Osteocyte (in vitro differentiated cells): ENCODE measurements at places on chromosomes 16 and 17. TPM values are rescaled to one million over a fixed set of nuclear protein-coding genes. Genes with fewer than 3 reads are reported as not detected.

CETP gene
- not detected in 2 replicates for total RNA-seq

TSPOAP1 gene
- total RNA-seq = 0.05 TPM in 1 of 2 replicates, not detected in the other

PRSS8 gene
- total RNA-seq = not detected in 2 replicates

DUS2 gene
- total RNA-seq = 13.6 and 17.2 TPM in 2 replicates

RAMP2 gene
- total RNA-seq = 1.6 and 2.4 TPM in 2 replicates
